T-helper 2 cell treated with Interferon-gamma antibody and Interleukin-4, amounts not matched to agents 5 μg/mL and 100 μg/mL, for 36 hours (primary cell): ENCODE measurements at places on chromosomes 7 and 10.
A peak's percentile ranks its signal among the peaks of the same experiment; 100 is the strongest.

DNA sequence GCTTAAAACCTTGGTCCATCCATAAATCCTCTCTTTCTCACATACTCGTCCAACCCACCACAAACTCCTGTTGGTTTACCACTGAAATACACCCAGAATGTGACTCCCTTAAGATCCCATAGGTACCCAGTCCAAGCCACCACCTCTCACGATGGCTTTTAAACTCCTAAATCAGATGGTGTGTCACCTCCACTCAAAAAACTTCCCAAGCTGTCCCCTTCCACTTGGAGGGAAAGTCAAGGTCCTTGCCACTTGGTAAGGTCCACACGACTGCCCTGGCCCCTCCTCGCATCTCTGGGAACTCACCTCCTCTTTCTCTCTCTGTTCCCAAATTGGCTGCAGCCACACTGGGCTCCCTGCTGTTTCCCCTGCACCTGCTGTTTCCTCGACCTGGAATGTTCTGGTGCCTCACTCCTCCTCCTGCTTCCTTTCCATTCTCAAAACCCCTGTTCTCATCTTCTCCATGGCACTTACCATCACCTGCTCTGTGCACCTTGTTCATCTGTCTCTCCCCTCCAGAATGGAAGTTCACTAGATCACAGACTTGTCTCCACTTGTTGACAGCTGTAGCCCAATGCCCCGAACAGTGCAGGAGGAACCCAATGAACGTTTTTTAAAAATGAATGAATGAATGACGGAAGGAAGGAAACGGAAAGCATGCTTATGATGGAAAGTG, 23.0 kb downstream of the ZFAND2A start:
- no peak for DNase-seq

DNA sequence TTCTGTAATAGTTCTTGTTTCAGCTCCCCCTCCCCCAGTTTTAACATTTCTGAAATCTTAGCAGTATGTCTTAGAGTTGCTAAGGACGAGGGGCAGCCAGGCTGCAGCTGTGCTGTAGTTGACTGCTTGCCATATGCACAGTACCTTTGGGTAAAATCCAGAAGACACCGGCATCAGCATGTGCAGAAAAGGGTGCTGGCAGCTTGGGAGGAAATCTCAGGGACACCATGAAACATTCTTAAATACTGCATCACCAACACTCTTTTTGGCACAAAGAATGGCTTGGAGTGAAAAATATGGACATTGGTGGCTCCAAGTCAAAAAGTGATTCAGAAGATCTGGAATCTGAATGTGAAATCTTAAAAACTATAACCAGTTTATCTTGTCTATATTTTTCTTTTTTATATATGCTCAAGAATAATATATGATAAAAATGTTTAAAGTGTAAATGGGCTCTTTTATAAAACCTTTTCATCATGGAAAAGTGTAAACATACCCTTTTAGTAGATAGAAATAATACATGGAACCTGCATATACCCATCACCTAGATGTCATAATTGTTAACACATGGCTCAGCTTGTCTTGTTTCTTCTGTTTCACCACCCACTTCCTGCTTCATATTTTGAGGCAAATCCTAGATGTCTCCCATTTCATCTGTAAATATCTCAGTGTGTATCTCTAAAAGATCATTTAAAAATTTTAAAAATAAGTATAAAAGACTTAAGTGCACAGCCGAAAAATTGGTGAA, 34.4 kb upstream of the ARMS2 start:
- DNase-seq, result no peak

DNA sequence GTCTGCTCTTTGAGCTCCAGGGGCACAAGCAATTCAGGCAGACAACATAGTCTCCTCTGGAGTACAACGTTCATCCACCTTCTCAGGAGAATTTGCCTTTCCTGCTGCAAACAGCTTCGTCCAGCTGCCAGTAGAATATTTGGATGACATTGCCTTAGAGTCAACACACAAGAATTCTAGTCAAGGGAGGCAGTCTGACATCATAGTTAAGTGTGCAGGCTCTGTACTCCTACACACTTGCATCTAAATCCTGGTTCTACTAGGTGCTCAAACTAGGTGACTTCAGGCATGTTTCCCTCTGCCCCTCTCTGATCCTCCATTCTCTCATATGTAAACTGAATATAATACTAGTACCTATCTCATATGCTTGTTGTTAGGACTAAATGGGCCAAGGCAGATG, 314.8 kb downstream of the HPSE2 start:
- DNase-seq, result no peak

- no peak for DNase-seq
These were observed 6.9 kb downstream of the NT5C2 start for GRCh38 chr10:103186128-103186527.

GRCh38 chr10:100802607-100803006, 57.2 kb downstream of the PAX2 start:
- DNase-seq, result no peak

- no peak for DNase-seq
These were observed 66.1 kb downstream of the AMZ1 start for GRCh38 chr7:2754086-2754485.

GRCh38 chr7:7972128-7972527, 3.5 kb downstream of the GLCCI1 start:
- DNase-seq, result no peak

GRCh38 chr7:47327346-47327697, 254.6 kb downstream of the TNS3 start:
- DNase-seq, result no peak

GRCh38 chr10:89738551-89739209, 37.3 kb downstream of the KIF20B start:
- no peak for DNase-seq

DNA sequence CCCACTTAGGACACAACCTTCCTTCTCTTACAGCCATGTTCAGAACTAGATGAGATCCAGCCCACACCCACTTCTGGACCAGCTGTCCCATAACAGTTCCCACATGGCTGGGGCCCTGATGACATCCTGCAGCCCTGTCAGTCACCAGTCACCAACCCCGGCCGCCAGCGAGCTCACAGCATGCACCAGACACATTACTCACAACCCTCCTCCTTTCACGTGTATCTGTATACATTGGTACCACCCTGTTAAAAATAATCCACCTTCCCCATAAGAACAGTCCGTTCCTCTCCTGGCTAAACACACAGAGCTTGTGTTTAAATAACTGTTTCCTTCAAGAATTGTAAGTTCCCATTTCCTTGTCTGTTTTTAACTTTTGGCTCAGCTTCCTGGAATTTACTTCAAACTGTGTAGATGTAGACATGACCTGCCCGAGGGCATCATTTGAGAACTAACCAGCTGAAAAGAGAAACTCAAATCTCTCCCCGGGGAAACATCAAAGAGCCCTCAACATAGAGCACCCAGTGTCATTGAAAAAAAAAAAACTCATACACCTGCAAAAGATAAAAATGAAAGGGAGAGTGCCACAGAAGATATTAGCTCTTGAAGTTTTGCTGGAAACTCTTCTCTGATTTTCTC, 26.0 kb upstream of the PRLHR start:
- no peak for DNase-seq

DNA sequence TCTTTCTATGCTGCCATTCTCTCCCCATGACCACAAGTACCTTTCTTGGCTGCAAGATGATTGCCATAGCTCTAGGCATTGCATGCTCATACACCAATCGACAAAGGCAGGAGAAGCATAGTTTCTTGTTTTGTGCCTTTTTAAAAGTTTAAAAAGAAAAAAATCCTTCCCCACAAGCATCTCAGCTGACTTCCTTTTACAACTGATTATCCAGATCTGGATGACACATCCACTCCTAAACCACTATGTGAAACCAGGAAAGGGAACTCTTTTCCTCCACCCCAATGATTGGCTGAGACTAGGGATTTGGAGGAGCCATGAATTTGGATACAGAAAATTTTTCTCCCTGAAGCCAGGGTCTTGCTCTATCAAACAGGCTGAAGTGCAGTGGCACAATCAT, 14.5 kb upstream of the LRRC4 start:
- DNase-seq, result no peak

DNA sequence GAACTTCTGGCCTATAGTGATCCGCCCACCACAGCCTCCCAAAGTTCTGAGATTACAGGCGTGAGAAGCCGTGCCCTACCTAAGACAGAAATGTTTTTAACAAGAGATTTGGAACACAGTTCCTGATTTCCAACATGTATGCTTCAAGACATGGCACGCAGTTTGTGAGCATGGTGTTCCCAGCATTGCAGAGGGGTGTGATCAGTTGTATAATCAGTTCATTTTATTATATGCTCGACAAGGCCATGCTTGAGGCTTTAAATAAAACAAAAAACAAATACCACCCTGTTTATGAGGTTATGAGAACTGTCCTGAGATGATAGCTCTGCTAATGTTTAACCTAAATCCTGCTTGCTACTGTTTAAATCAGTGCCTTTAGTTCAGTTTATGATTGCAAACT, 60.2 kb downstream of the TASOR2 start:
- no peak for DNase-seq

DNA sequence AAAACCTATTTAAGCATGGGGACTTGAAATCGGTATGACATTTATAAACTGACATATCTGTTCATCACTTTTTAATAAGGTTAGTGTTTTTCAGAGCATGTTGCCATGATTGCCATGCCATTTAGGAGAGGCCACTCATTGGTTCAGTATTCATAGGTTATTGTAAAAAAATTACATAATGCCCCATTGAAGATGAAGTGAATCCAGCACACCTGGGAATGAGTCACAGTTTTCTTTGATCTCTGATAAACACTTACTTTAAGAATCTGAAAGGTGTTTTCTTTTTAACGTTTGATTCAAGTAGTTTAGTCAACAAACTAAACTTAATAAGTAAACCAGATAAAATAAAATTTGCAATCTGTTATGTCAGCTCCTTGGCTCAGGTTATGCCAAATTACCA, 278.3 kb downstream of the ARL4A start:
- no peak for DNase-seq

DNA sequence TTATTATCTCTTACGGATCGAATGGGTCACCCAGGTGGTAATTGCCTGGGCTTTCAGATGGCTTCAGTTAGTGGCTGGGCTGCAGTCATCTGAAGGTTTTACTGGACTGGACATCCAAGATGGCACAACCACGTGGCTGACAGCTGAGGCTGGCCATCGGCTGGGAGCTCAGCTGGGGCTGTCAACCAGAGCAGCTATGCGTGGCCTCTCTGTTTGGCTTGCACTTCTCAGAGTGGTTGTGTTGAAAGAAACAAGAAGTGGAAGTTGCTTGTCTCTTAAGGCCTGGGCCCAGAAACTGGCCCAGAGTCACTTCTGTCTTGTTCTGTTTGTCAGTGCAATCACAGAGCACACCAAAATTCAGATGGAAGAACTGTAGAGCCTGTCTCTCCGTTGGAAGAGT, 5.7 kb upstream of the GDI2 start:
- no peak for DNase-seq

GRCh38 chr7:14579971-14580370, 322.6 kb downstream of the DGKB start:
- DNase-seq, result no peak

DNA sequence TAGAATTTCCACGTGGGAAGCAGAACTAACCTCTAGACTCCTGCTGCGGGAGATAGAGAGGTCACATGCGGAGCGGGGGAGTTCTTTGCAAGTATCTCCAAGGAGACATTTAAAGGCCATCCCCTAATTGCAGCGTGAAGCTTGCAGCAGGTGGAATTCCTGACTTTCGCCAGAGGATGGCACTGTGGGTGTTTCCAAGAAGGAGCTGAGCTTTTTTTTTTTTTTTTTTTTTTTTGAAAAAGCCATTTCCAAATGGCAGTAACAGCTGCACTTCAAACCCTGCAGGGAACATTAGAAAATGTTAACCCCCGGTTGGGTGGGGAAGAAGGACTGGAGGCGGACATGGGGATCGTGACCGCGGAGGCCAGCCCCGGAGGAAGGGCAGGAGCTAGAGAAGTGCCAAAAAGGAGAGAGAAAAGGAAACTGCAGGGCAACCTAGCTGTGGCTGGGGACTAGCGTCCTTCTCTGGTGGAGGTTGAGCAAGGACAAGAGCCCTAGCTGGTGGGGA, 487.7 kb downstream of the TYW1 start:
- DNase-seq, result no peak

- no peak for DNase-seq
These were observed 98.7 kb downstream of the SVOPL start for GRCh38 chr7:138602451-138602850.

GRCh38 chr7:25849500-25850184, 302.4 kb upstream of the NFE2L3 start:
- no peak for DNase-seq

- no peak for DNase-seq
These were observed 1.6 kb downstream of the CCDC71L start for GRCh38 chr7:106659166-106659962.

- DNase-seq, result no peak
These were observed 37.3 kb upstream of the HABP2 start for GRCh38 chr10:113515601-113516000.

- peak; percentile 41 for DNase-seq
These were observed 40.5 kb upstream of the SLF2 start for GRCh38 chr10:100872034-100872791.

DNA sequence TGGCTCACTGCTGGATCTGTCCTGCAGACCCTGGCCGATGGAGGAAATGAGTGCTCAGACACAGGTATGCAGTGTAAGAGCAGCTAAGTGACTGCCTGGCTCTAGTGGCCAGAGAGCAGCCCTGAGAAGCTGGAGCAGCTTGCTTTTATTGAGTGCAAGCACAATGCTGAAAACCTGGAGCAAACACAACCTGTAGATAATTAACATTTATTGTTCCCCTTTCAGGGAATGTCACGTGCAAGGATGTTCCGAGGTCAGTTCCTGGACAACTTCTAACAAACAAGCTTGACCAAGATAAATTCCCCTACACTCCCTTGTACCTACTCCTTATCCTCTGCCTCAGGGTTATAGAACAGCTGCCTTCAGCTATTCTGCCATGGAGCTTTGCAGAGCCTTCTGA, 31.3 kb downstream of the DDC start:
- DNase-seq, result no peak

GRCh38 chr7:12625836-12626235, 55.3 kb downstream of the SCIN start:
- DNase-seq, result no peak

DNA sequence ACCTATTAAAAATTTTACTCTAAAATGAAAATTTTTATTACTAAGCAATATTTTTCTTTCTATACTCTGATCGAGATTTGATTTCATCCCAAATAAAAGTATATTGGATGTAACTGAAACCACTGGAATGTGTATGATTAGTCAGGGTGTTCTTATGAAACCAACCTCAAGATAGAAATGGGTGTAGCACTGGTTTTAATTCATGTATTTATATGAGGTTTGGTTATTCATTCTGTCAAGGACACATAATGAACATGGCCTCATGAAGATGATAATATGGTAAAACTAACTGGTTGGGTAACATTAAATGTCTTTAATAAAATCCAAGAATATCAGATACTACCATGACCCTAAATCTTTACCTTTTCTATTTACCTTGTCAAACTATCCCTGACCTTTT, 197.7 kb downstream of the SEMA3A start:
- DNase-seq, result no peak

DNA sequence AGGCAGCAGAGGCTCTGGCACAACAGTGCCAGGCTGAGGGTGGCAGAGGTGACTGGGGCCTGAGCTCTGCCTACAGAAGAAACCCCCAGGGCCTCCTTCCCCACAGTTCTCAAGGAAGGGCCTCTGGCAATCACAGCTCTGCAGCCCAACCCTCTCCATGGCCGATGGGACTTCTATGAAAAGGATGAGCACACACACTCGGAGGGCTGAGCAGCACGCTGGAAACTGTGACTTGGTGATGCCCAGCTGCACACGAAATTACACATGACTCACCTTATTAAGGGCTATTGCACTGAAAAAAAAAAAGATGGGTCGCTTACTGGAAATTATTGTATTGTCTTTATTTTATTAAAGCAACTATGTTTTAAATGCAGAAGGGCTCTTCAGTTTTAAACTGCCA, 42.9 kb upstream of the LRRC18 start:
- no peak for DNase-seq

GRCh38 chr7:132878204-132878919, 203.5 kb downstream of the CHCHD3 start:
- DNase-seq, result no peak
